Activated naive CD8-positive, alpha-beta T cell treated with anti-CD3 and anti-CD28 coated beads for 36 hours (primary cell): ENCODE measurements at places on chromosomes 11 and 22. TPM values are rescaled to one million over a fixed set of nuclear protein-coding genes. Genes with fewer than 3 reads are reported as not detected.
A peak's percentile ranks its signal among the peaks of the same experiment; 100 is the strongest.

DNA sequence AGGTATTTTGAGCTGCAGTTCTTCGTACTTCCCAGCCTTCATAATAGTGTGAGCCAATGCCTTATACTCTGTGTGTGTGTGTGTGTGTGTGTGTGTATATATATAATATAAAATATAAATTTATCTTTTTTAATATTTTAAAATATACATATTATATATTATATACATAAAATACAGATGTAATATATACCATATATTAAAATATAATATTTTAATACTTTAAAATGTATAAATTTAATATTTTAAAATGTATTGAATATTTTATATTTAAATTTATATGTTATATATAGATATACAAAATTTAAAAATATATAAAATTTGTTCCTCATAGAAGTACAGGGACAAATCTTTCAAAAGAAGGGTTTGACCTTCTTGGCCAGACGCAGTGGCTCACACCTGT, 53.7 kb upstream of the CARD18 start:
- DNase-seq, result no peak

GRCh38 chr11:115784796-115785521, 280.7 kb upstream of the CADM1 start:
- DNase-seq, result no peak

GRCh38 chr22:19631899-19632667, 82.2 kb upstream of the SEPTIN5 start:
- peak; percentile 14 for DNase-seq

DNA sequence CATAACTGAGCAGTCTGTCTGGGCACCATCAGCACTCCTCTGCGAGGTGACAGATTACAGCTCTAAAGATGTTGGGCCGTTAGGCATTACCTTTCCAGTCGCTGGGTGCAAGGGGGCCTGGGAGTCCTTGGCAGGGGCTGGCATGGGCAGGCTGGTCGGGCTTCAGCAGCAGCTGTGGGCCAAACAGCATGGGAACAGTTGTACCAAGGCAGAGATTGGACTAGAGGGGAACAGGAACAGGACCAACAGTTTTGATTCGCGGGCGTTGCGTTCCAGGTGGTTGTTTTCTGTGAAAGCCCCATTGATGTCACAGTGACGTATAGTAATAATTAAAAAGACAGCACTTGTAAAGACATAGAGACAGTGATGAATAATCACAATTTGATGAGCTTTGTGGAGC, 25.8 kb upstream of the B3GAT1 start:
- DNase-seq, result no peak

DNA sequence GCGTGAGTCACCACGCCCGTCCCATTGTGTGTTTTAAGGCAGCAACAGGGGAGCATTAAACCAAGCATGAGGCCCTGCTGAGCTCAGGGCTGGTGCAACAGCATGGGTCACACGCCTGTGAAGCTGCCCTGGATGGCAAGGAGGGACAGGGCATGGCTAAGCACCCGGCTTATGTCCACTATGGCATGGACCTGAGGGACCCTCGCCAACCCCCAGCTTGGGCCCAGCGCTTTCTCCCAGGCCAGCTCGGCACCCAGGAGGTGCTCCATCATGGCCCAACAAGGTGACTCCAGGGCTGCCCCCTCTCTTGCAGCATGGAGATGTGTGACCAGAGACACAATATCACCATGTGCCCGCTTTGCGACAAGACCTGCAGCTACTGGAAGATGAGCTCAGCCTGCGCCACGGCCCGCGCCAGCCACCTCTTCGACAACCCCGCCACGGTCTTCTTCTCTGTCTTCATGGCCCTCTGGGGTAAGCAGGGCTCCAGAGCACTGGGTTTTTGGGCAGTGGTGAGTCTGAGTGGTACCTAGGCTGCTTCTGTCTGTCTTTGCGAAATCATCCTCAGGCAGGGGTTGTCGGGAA, 53.6 kb downstream of the ANO1 start:
- DNase-seq, result no peak

- DNase-seq, result no peak
Observed at GRCh38 chr22:21593406-21594232, 26.1 kb downstream of the UBE2L3 start.

- DNase-seq, result no peak
Observed at GRCh38 chr11:46570790-46571398, 22.9 kb downstream of the AMBRA1 start.

GRCh38 chr22:37260901-37261336, 16.9 kb upstream of the RAC2 start:
- peak; percentile 57 for DNase-seq

DNA sequence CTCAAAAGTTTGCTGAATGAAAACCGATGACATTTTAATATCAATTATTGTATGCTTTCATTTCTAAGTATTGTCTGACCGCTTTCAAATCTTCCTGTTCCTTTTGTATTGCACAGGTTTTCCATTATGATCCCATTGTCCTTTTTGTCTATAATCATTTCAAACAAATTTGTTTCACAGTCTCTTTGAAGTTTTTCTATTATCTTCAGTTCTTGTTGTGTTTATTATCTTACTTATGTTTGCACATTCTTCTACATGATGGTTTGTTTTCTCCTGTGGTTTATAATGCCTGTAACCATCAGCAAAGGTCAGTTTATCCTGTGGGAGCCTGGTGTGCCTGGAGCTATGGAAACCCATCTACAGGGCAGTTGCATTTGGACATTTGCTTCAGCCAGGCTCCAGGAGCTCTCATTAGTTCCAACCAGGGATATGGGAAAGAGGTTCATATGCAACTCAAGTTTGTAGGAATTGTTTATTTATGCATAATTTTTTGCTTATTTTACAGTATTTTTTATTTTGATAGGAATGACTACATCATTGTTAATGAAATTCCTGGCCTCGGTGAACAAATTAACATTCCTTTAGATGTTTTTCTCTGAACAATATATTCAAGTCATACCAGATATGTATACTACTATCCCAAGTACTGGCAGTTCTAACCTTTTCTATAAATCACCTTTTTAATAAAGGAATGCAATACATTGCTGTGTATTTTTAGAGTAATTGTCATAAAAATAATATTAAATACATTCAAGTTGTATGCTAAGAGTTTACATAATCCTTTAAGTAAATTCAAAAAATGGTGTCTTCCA, 179.2 kb downstream of the SBF2 start:
- DNase-seq, result no peak

DNA sequence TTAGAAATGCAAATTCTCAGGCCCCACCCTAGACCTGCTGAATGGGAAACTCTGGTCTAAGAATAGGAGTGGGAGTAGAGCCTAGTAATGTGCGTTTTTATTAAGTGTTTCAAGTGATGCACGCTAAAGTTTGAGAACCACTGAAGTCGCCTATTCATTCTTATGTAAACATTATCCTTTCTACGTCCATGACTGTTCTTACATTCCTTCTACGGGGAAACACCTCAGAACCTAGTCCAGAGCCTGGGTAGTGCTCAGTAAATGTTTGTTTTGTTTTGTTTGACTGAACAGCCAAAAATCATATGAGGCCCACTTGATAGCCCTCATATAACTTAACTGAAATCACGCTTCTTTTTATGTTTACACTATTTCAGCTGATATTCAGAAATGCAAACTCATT, 29.8 kb downstream of the VSIG10L2 start:
- no peak for DNase-seq

DNA sequence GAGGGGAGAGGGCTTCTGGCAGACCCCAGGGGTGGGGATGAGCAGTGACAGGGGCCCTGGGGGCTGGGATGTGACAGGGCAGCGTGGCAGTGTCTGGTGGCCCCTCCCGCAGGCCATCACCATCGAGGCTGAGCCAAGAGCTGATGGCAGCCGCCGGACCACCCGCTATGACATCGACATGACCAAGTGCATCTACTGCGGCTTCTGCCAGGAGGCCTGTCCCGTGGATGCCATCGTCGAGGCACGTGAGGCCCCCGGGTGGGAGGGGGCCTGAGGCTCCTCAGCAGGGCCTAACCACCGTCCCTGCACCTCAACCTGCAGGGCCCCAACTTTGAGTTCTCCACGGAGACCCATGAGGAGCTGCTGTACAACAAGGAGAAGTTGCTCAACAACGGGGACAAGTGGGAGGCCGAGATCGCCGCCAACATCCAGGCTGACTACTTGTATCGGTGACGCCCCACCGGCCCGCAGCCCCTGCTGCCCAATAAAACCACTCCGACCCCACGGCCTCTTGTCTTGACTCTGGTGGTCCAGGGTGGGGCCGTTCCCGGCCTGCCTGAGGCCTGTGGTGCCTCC, 2.6 kb upstream of the TCIRG1 start:
- no peak for DNase-seq

DNA sequence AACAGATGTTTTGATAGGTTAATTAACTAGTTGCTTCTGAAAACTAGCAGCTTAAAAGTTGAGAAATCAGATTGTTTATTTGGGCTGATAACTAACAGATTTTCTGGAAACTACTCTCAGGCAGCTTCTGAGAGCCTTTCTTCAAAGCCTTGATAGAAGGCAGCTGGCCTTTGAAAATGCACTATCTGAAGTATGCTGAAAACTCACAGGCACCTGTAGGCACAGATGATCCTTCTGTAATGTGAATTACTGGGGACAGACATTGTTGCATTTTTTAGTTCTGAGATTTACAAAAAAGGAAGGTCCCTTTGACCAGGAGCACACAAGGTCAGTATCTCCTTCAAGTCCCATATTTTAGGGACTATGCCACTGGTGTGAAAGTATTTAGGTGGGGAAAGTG, 460.8 kb upstream of the CNTN5 start:
- DNase-seq, result no peak

DNA sequence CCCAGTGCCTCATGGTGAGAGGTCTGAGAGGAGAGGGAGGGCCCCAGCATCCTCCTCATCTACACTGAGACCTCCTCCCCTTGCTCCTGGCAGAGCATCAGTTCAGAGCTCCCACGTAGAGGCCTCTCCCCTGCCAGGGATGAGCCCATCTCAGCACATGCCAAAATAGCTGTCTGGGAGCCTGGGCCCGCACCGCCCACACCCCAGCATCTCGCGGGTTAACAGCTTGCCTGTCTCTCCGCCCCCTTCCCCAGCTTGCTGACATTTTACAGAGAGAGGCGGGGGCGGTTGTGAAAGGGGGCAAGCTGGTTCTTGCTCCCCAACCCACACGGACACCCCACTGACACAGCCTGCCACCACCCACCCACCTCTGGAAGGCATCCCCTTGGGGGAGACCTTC, 6.4 kb downstream of the DGKZ start:
- peak; percentile 81 for DNase-seq

GRCh38 chr11:83151274-83151977, 5.5 kb upstream of the PCF11 start:
- no peak for DNase-seq

DNA sequence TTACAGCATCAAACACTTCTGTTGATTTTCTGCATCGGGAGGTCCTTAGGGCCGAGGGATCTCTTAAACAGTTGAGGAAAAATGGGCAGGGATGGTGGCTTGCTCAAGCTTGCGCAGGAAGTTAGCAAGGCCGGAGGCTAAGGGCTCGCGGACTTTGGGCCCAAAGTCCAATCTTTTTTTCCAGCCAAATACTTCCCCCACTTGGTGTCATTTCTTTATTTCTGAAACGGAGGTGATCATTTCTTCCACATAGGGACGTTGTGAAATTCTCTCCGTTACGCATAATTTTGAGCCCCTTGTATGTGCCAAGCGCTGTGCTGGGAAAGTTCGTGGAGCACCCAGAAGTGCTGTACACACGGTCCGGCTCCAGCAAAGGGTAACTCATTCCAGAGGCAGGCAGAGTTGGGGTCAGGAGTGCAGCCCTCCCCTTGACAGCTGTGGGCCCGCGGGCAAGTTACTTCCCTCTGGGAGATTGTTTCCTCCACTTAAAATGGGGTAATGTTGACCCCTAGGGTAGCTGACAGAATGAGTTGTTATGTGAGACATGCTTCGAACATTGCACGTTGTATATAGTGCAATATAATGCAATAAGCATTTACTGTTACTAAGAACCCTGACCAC, 809 bp downstream of the MIEF1 start:
- no peak for DNase-seq

DNA sequence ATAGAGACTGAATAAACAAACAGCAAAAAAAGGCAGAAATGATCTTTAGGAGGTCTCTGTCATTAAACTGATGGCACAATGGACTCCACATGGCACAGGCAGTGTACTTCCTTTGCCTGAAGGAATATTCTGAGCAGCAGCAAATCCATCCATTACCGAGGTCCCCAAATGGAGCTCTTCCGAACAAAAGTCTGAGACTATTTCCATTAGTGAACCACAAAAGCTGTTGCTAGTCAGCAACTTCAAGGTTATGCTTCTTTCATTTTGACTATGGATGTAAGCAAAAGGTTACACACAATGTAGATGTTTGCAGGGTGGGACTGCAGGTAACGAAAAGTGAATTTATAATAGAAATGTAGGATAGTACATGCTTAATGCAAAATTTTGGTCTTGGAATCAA, 14.5 kb downstream of the NARS2 start:
- DNase-seq, result no peak

GRCh38 chr22:42284643-42285181, 14.3 kb upstream of the TCF20 start:
- no peak for DNase-seq

DNA sequence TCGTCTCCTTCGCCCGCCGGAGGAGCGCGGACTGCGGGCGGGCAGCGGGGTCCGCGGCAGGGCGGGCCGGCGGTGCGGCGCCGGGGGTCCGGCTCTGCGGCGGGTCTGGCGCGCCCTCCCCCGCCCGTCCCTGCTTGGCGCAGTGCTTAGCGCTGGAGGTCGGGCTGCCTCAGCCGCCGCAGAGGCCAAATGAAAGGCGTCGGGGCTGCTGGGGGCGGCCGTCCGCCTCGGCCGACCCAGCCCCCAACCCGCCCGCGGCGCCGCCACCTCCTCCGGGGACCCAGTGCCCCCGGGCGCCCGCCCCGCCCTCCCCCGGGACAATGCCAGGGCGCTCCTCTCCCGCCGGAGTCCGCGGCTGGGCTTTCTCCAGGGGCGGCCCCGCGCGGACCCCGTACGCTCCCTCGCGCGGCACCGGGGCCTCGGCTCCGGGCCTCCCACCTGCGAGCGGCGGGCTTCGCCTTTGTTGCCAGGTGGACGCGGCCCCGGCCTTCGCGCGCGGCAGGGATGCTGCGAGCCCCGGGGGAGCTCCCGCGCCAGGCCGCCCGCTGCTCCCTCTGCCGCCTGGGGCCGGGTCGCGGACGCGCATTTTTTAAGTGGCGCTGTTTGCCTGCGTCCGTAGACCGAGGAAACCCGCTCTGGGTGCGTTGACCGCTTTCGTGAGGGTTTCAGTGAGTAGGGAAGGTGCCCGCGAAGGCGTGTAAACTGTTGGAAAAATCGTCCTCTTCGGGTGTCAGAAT, 583 bp downstream of the APLP2 start:
- peak; percentile 60 for DNase-seq

- DNase-seq, result no peak
Observed at GRCh38 chr11:19868281-19868821, 155.7 kb downstream of the NAV2 start.

GRCh38 chr22:29202212-29203192, 3.2 kb upstream of the EMID1 start:
- DNase-seq, result peak; percentile 78

GRCh38 chr11:44564166-44564565, 1.3 kb upstream of the CD82 start:
- no peak for DNase-seq

Gene TMEM191B
- 1.7 TPM for total RNA-seq

Gene TECTA
- 0.31 TPM for total RNA-seq

Gene ASCL2
- 2.5 TPM for total RNA-seq

Gene CD82
- 343 TPM for total RNA-seq

Gene DRICH1
- total RNA-seq, result not detected

Gene MMP27
- not detected for total RNA-seq

Gene CRYBA4
- not detected for total RNA-seq

Gene YAP1
- 0.06 TPM for total RNA-seq

Gene CFAP68
- 47.0 TPM for total RNA-seq

Gene DCUN1D5
- 107 TPM for total RNA-seq

Gene B4GALNT4
- total RNA-seq, result 1.9 TPM

Gene WNT7B
- total RNA-seq, result not detected

Gene HPS4
- total RNA-seq, result 51.3 TPM

Gene GVQW3
- 1.8 TPM for total RNA-seq

Gene CEP126
- total RNA-seq, result 1.9 TPM

Gene RFPL3
- total RNA-seq, result not detected

Gene BACE1
- 1.2 TPM for total RNA-seq
